ENCODE measurements at places on chromosomes 1 and 21.

DNA sequence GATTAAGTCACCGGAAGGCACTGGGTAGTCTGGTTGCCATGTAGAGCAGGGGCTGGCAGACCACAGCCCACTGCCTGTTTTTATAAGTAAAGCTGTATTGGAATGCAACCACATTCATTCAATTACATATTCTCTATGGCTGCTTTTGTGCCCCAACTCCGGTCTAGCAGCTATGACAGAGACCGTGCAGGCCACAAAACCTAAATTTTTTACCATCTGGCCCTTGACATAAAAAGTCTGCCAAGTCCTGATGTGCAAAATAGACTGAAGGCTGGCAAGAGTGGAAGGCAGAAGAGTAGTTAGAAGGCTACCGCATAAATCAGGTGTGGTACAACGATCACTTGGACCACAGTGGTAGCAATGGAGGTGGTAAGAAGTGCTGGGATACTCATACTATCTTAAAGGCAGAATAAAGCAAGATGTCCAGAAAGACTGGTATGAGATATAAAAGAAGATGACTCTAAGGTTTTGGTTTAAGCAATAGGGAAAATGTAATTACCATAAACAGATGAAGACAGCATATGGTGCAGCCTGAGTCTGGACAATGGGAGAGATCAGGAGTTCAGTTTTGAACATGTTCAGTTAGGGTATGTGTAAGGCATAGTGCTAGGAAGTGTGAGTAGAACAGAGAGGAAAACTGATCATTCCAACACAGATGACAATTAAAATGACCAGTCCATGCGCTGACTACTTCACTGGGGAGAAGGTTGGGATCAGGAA lies 37.2 kb downstream of the EGLN1 start:
- DNase-seq, result no peak

- no peak for DNase-seq
Measured at GRCh38 chr1:925561-926421, 2.1 kb downstream of the SAMD11 start.

DNA sequence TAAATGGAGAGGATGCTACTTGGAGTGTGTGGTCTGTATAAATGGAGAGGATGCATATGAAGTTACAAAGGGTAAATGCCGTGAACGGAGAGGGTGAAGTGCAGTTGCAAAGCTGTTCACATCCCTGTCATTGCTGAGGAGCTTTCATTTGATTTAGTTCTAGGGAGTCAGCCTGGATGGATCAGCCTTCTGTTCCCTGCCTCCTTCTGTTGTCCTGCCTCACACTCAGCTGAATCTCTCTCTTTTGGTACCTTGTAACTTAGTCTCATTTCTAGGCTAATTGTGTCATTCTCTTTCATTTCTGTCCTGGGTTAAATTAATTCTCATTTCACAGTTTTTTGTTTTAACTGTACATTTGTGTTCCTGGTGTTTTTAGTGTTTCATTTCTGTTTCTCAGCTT lies 133.2 kb upstream of the COL6A1 start:
- no peak for DNase-seq

DNA sequence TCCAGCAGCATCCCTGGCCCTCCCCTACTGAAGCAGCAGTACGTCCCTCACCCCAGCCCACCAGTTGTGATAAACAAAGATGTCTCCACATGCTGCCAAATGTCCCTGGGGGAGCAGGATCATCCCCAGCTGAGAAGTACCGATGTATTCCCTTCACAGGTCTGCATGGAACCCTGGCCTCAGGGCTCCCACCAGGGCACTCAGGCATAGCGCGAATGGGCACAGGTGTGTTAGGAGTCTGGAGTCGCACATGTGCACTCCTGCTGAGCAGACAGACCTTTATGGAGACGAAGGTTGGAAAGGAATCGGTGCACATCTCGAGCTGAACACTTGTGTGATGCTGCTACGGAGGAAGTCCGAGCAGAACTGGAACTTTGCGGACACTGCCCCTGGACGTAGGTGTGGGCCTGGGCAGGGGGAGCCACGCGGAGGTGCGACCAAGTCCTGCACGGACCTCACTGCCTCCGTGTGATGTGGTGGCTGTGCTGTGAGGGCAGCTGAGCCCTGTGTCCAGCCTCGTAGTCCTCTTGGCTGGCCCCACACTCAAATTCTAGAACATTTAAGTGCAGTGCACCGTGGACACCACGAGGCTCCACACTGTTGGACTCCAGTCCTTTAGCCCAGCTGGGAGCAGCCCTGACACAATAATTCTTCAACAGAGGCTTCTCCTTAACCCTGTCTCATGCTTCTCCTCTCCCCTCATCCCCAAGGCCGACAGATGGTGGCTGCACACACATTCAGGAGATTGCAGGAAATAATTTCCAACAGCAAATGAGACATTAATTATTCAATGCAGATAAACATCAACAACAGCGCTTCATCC lies 43.4 kb downstream of the RSPH1 start:
- DNase-seq, result no peak

DNA sequence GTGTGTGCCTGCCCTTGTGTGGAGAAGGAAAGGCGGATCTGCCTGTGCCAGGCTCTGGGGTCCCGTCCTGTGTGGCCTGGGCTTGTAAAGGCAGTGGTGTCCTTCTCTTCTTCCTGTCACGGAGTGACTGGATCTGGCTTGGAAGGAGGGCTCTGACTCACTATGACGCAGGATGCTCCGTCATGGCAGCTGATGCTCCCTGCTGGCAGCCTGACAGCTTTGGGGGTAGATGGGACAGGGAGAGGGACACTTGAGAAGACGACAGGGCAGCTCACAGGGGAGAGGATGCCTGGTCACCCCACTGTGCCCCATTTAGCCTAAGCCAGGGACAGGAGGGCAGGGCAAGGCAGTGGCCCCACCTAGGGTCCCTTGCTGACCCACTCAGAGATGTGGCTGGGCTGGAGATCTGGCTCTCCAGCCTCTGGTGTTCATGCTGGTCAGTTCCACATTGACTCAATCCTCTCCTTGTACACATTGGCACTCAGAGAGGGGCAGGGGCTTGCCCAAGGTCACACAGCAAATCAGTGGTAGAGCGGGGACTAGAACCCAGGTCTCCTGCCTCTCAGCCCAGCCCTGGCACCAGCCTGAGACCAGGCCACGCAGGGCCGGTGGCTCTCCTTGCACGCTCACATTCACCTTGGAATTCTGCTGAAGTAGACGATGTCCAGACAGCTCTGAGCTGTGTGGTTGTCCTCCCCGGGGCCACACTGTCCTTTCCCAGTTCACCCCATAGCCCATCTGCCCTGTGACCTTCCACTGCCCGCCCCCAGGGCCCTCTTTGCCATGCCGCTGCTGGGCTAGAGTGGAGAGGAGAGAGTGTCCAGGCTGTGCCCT lies 2.8 kb upstream of the FAM131C start:
- no peak for DNase-seq

DNA sequence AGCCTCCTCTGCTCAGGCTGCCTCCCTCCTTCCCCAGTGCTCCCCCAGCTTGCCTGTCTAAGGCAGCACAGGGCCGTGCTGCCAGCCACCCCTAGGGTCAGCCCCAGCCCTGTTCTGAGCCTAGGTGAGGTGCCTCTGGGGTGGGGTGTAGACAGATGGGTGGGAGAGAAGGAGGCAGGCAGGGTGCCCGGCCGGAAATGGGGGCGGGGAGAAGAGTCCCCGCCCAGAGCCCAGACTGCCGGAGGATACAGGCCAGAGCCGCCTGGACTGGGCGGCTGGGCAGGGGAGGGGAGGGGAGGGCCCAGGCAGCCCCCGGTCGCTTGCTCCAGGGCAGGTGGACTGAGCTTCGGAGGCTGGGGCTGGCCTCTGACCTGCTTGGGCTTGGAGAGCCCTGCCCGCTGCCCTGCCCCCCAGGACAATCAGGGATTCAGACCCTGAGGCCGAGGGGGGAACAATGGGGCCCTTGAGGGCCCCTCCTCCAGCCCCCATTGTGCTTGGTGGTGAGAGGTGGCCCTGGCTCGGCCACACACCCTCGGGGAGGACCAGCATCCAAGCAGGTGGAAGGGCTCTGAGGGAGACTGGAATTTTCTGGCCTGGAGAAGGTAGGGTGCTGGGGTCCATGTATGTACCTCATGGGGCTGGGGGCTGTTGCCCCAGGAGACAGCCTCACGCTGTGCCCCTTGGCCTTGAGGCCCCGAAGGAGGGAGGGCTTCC lies at the start of gene GJC2:
TSS of gene GJC2 (plus strand) at position 525 of the 714 bp plus-strand sequence. CDS start 7,829 bp downstream, outside the sequence.
- no peak for DNase-seq

- DNase-seq, result no peak
Measured at GRCh38 chr1:70863239-70863638, 184.4 kb downstream of the PTGER3 start.

DNA sequence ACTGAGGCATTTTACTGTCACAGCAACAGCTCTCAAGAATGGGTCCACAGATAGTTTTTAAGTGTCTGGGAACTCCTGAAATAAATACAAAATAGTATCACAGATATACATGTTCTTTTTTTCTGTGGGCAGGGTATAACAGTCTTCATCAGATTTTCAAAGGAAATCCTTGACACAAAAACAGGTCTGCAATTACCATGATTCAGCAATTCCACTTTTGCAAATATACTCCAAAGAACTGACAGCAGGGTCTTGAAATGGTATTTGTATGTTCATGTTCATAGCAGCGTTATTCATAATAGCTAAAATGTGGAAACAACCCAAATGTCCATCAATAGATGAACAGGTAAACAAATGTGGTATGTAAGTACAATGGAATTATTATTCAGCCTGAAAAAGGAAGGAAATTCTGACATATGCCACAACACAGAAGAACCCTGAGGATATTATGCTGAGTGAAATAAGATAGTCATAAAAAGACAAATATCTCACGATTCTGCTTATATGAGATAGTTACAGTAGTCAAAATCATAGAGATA lies 85.0 kb downstream of the EPS15 start:
- DNase-seq, result no peak
